ENCODE measurements at places on chromosomes 4 and X.

- no peak for DNase-seq
Measured at GRCh38 chrX:29911673-29912072, 303.7 kb upstream of the MAGEB2 start.

- peak; percentile 68 for DNase-seq
Measured at GRCh38 chr4:110087070-110087708, 111.2 kb downstream of the ELOVL6 start.

- no peak for DNase-seq
Measured at GRCh38 chrX:24335871-24336270, 22.0 kb upstream of the SUPT20HL2 start.

DNA sequence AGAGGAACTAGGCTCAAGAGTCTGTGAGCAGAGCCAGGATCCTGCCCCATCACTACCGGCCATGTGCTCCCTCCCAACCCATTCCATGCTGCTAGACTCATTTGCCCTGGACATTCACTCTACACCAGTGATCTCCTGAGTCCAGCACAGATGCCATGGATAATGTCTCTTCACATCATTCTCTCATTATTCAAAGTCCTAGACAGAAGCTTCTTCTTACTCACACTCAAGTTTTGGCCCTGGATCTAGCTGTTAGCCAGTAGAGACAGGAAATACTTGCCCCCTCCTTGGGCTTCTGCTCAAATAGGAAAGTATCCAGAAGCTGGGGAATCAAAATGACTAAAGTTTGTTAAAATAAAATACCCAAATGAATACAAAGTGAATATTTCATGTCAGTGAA is 266.8 kb upstream of the LDB2 start:
- DNase-seq = no peak

GRCh38 chr4:37687194-37687562 is 1.0 kb upstream of the RELL1 start:
- no peak for DNase-seq

All from NCI-H2081 (cell line).